ENCODE measurements at places on chromosomes 7 and 10.

DNA sequence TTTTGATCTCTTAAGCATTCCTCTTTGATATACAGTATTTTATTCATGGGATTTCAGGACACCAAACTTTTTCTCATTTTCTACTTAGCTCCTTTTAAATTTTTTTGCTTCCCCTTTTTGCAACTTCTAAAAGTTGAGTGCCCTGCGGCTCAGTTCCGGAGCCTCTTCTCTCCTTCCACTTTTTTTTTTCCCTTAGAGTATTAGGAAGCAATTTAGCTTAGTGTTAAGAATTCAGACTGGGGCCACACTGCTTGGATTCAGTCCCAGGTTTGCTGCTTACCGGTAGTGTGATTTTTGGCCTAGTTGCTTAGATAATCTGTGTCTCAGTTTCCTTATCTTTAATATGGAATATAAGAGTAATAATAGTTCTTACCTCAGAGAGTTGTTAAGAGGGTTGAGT lies 3.4 kb downstream of the STAM start:
- no peak for DNase-seq

DNA sequence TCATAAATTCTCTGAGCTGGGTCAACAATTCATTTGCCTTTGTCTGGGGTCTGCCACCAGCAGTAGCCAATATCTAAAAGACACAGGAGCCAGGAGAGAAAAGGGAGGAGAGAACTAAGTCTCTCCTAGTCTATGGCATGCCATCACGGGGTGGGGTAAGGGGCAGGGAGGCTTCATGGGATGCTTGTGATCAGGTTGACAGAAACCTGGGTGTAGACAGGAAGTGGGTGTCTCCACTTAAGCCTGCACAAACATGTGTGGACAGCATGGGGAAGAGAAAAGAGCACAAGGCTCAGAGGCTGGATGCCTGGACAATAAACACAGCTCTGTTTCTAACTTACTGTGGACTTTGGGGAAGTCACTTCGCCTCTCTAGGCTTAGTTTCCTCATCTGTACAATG lies 11.5 kb upstream of the C10orf53 start:
- no peak for DNase-seq

- DNase-seq = no peak
Observed at GRCh38 chr7:34083440-34083839, 178.1 kb downstream of the BMPER start.

DNA sequence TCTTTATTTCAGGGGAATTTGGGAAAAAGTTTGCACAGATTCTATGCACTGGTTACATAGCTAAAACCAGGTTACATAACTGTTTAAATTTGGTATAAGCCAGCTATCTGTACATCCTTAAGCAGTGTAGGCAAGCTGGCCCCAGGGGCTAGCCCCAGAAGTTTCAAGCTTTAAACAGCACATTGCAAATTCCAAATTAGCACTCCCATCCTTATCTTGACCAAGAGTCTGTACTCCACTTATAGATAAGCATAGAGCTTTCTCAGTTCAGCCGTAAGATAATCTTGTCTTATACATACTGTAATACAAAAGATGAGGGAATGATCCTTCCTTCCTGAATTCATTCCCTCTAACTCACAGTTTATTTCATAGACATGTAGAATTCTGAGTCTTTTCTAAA lies 109.3 kb downstream of the SPAG6 start:
- DNase-seq = no peak

DNA sequence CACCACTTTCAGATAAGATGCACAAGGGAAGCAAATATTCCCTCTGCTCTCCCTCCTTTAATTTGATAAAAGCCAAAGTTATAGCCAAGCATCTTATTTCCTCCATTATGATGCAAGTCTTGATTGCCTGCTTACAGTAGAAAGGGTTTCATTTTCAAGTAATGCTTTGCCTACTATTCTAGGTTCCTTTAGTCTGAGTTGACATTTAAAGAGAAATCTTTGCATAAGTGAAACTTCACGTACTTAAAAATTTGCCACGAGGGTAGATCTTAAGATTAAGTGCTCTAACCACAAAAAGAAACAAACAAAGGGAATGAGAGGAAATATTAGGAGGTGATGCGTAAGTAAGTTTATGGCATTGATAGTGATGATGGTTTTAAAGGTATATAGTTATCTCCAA lies 78.1 kb upstream of the VWDE start:
- DNase-seq = no peak

DNA sequence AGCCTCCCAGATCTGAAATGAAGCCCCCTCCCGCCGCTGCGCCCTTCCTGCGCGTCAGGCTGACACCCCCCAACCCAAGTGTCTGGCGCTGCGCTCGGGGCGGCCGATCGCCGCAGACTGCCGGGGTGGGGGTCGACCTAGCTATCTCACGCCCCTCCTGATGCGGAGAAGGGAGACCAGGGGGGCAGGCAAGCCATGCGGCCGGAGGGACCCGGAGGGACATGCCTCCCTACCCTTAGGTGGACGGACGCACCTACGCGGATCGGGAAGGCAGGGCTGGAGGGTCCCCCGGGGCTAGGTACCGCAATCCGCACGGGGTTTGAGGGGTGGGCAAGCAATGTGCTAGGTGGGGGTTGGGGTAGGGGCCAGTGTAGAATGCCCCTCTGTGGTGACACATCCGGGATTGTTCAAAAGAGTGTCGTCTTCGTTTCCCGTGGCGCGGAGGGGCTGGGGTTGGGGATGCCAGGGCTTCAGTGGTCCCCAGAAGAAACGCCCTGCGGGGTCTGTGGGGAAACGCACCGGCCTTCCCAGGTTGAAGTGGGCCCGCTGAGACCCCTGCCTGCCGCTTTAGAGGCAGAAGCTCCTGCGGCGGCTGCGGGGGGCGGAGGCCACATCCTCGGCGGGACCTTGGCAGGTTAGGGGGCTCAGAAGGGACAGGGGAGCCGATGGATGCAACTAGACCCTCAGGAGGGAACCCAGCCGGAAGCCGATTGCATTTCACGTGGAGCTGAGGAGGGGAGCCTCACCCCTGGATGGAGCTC lies 913 bp downstream of the ADCYAP1R1 start:
- DNase-seq = no peak

DNA sequence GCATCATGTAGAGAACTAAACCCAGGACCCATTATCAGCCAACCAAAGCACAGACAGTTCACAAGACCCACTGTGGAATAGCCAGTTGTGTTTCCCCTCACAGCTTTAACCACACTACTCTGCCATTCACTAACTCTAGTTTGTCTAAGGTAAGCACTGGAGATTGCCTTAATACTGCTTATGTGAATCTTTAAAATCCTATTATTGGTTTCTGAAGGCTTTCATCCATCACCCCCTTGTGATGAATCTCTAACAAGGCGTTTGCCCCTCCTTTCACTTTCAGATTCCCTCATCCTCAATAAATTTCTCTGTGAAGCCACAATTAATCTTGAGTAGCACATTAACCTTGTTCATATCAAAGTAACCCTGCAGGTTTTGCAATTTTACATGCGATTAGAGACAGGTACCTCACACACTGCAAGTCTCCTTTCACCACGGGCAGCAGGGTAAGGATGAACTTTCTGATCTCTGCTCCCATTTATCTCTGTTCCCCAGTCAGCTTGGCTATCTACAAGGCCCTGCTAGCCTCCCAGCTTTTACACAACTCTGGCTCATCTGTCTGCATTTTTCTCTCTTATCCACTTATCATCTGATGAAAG lies 785.6 kb downstream of the REEP3 start:
- no peak for DNase-seq

- DNase-seq = no peak
Observed at GRCh38 chr7:151427705-151428377, 12.1 kb downstream of the CRYGN start.

- no peak for DNase-seq
Observed at GRCh38 chr7:113083132-113083815, 3.4 kb downstream of the GPR85 start.

- DNase-seq = no peak
Observed at GRCh38 chr7:106979551-106980357, 64.8 kb upstream of the PRKAR2B start.

- DNase-seq = no peak
Observed at GRCh38 chr10:28400681-28401080, 97.8 kb upstream of the MPP7 start.

GRCh38 chr7:25297278-25297677 lies 69.0 kb upstream of the NPVF start:
- no peak for DNase-seq

All from activated T-helper 9 cell treated with anti-CD3 and anti-CD28 coated beads, Interleukin-2, amount 50 U/mL, for 16 hours (primary cell).